Tongue (tissue), 3 donors: ENCODE measurements at places on chromosomes 6 and 20. TPM values are rescaled to one million over a fixed set of nuclear protein-coding genes. Genes with fewer than 3 reads are reported as not detected.

DNA sequence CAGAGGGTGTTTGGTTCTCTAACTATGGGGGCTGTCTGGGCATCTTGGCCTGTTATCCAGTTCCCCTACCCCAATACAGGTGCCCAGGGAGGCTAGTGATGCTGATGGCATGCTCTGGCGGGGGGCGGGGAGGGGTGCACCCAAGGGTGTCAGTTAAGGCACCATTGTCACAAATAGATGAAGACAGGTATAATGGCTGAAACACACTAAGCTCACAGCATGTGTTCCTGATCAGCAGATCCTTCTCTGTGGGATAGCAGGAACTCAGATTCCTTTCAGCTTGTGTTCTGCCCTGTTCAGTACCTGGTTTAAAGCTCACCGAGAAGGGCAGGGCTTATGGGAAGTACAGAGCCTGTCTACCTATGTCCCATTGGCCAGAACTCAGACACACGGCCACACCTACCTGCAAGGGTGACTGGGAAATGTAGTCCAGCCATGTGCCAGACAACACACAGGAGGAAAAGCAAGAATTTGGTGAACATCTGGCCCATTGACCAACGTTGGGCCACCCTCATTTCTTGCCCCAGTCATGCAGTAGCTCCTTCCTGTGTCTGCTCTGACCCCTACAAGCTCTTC lies 3.4 kb upstream of the RSPO4 start:
- DNase-seq, result no peak

The ESR1 gene
- total RNA-seq, result 0.72 TPM

- peak; percentile 38 for DNase-seq
These were observed 68.3 kb upstream of the TMEM244 start for GRCh38 chr6:129929433-129929832.

GRCh38 chr6:45931232-45931631 lies 84.4 kb downstream of the CLIC5 start:
- DNase-seq, result no peak

DNA sequence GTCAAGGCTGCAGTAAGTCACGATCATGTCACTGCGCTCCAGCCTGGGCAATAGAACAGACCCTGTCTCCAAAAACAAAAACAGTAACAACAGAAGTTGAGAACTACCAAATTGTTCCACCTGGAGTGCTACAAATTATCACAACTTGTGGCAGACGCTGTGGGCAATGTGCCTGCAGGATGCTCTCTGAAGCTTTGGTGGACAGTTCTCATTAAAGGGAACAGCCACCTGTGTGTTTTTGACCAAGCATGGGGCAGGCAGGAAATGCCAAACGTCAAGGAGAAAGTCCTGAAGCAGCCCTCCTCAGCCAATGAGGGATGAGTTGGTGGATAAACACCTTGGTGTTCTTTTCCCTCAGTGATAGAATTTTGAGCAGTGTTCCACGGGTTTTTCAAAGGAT lies 15.8 kb downstream of the COX4I2 start:
- DNase-seq, result no peak
